Neural crest cell (in vitro differentiated cells): ENCODE measurements at places on chromosomes 5 and 9. TPM values are rescaled to one million over a fixed set of nuclear protein-coding genes. Genes with fewer than 3 reads are reported as not detected.

- DNase-seq, result no peak
Observed at GRCh38 chr9:99235926-99236634, 14.0 kb downstream of the SEC61B start.

DNA sequence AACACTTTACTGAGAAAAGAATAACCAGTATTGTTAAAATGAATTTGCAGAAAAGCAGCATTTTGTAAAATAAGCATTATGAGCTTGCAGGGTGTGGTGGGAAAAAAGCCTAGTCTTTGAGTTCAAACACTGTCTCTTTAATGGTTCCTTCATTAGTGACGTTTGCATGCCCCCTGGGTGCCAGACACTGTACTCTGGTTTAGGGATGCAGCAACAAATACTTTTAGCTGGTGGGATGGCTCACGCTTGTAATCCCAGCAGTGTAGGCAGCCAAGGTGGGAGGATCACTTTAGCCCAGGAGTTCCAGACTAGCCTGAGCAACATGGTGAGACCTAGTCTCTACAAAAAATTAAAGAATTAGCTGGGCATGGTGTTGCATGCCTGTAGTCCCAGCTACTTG, 62.3 kb downstream of the MAST4 start:
- no peak for DNase-seq

HAVCR2 gene
- 0.19 and 0.55 TPM in 2 replicates for total RNA-seq

SPINK13 gene
- total RNA-seq, result not detected in 2 replicates

GRCh38 chr9:135242049-135242396, 154.6 kb downstream of the OLFM1 start:
- DNase-seq, result no peak

GRCh38 chr5:42569953-42570548, 146.8 kb downstream of the GHR start:
- no peak for DNase-seq
